ENCODE measurements at places on chromosomes 3 and 15. TPM values are rescaled to one million over a fixed set of nuclear protein-coding genes. Genes with fewer than 3 reads are reported as not detected.

DNA sequence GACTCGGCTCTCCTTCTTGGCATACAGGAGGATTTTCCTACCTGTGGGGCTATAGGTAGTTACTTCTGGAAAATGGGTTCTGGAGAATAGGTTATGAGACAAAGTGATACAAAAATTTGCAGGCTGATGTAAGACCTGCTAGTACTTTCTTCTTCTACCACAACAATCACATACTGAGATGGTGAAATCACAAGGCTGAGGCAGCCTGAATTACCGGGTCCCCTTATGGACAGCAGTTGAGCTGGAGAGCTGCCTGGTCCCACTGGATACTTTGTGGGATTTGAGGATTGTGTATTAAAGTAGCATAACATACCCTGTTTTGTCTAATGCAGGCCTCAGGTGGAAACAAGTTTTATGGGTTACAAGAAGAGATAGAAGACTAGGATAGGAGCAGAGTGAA lies 86.5 kb upstream of the FAM98B start:
- no peak for DNase-seq
- no peak overlapping the region for H3K27ac ChIP-seq
- H3K4me1 ChIP-seq = no peaks in the 10 kb centered on the region
- H3K4me3 ChIP-seq = no peak overlapping the region
- no peaks in the 10 kb centered on the region for H3K27me3 ChIP-seq
- no peaks in the 10 kb centered on the region for H3K36me3 ChIP-seq

Gene ARL6IP5
- 129 TPM for total RNA-seq

DNA sequence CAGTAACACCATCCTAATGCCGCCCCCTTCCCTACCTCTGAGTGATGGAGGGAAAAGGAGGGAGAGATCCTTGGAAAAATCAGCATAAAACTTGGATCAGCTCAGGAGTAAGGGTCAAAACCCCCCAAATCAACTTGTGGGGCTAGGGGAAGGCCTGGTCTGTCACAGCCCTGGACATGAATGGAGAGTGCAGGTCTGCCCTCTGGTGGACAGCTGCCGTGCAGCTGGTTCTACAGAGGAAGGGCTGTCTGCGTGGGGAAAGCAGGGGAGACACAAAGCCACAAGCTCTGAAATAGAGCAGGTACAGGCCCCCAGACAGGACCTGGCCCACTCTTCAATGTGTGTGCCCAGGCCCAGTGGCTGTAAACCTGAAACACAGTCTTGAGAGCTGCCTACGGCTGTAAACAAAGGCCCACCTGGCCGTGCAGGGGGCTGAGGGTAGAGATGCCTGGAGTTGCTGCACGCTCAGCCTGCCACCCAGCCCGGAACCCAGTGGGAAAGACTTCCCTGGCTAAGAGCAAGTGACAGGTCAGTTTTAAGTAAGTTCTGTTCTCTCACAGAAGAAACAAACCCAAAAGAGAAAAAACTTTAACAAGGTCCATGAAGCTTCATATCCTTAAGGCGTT lies 16.4 kb downstream of the CLK3 start:
- H3K4me3 ChIP-seq = no peak overlapping the region
- H3K27me3 ChIP-seq = no peaks in the 10 kb centered on the region
- no peak overlapping the region for H3K27ac ChIP-seq
- peaks cover 10% of the 10 kb centered on the region for H3K36me3 ChIP-seq
- no peaks in the 10 kb centered on the region for H3K4me1 ChIP-seq

DNA sequence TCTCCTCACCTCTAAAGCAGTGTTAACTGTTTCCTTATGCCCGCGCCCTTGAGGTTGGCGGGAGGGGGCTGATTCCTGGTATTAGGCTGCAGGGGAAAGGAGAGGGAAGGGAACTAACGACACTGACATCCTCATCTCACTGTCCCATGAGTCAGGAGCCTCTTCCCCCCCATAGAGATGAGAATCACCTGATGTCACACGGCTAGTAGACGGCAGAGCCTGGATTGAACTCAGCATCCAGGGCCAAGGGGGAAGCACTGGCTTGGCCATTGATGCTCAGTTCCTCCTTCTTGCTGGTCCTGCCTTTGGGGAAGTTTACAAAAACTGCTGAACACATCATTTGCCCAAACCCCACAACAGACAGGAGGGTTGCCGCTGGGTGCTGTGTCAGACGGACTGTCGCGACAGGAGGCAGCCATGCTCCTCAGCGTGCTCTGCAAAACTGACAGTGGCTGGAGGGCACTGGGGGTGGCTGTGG lies 38.5 kb downstream of the IDH2 start:
- no peaks in the 10 kb centered on the region for H3K4me1 ChIP-seq
- H3K27ac ChIP-seq = no peak overlapping the region
- H3K4me3 ChIP-seq = no peak overlapping the region
- no peaks in the 10 kb centered on the region for H3K36me3 ChIP-seq

Gene MB21D2
- total RNA-seq = 3.9 TPM

DNA sequence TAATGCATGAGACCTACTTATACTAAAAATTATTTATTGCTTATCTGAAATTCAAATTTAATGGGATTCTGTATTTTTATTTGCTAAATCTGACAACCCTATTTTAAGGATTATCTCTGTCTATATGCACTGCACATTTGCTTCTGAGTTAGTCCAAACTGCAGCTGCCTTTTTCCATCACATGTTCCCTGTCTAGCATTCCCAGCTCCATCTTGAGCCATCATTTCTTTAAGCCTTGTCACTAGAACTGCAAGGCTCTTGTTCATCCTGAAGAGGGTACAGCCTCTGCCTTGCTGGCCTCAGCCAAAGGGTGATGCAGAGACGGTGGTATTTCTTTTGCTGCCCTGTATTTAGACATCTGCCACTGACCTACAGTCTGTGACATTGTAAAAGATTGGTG lies 125.8 kb upstream of the STT3B start:
- no peaks in the 10 kb centered on the region for H3K36me3 ChIP-seq
- H3K4me1 ChIP-seq = peaks cover 4% of the 10 kb centered on the region
- no peak for DNase-seq
- no peak overlapping the region for H3K27ac ChIP-seq

Gene NCK1
- 51.9 TPM for total RNA-seq

DNA sequence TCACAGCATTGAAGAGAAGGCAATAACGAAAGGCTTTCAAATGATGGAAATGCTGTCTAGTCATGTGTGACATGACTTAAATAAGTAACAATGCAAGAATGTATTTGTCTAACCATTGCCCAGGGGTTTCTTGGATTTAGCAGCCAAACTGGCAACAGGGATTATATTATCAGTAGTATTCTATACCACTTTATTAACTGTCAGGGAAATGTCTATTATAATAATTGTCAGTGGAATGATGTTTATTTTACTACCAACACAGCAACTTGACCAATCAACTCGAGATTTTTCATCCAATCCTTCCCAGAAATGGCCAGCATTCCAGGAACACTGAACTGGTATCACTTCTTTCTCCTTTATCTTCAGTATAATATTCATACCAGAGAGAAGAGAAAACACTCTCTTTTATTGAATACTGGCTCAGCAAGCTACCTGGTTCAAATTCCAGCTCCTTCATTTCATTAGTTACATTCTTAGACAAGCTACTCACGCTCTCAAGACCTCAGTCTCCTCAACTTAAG lies 66.2 kb downstream of the FOXP1 start:
- peaks cover 8% of the 10 kb centered on the region for H3K4me1 ChIP-seq
- no peak overlapping the region for H3K4me3 ChIP-seq
- H3K27me3 ChIP-seq = no peaks in the 10 kb centered on the region
- H3K36me3 ChIP-seq = no peaks in the 10 kb centered on the region
- DNase-seq = no peak

Gene TRH
- total RNA-seq = not detected
